ENCODE measurements at places on chromosomes 3 and 15.

GRCh38 chr3:90080988-90081387, 973.6 kb downstream of the EPHA3 start:
- DNase-seq, result no peak

- DNase-seq, result no peak
These were observed 106.6 kb upstream of the SLC6A6 start for GRCh38 chr3:14295801-14296200.

- peak; percentile 18 for DNase-seq
These were observed 39.8 kb upstream of the FGF7 start for GRCh38 chr15:49383266-49383665.

GRCh38 chr15:85318732-85319076, 61.7 kb upstream of the AKAP13 start:
- no peak for DNase-seq

DNA sequence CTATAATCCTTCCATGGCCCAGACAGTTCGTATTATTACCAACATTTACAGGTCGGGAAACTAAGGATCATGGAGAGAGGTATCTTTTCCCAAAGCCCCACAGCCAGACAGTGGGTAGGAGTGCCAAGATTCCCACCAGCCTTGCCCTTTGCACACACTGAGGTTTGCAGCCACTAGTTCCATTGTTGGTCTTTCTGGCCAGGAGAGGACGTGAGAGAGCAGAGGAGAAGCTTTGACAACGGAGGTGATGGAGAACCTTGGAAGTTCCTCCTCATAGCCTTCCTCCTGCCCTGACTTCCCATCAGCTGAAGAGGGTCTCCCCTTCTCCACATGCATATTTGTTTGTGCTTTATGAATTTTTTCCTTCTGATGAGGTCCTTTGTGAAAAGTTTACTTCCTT, 50.5 kb upstream of the PLCL2 start:
- DNase-seq, result no peak

DNA sequence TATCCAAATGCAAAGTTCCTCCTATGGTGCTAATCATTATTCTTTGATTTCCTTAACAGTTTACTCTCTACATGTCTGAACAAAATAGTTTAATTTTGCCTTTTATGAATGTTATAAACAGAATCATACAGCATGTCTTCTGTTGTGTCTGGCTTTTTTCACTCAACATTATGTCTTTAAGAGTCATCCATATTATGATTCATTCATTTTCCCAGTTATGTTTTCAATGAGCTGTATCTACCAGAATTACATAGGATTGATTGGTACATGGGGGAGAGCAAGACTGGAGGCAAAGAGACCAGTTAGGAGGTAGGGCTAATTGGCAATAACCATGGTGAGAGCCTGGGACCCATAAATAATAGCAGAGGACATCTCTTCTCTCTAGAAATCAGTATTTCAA, 16.6 kb upstream of the RAP2B start:
- no peak for DNase-seq

DNA sequence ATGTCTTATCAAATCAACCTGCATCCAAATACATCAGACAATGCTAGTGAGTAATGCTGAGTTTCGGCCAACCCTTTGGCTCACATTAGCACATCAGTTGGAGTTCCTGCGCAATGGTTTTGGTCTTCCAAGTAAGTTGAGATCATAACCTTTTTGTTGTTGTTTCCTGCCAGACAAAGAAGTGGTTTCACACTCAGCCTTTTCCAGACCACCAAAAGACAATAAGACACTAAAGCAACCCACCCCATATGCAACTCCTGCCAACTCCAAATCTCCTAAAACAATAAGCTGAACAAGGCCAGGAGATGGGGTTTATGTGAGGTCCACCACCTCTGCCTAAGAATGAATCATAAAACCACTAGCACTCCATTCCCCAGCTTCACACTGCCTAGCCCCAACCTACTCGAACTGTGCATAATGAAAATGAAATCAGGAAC, 177.0 kb downstream of the ERC2 start:
- no peak for DNase-seq

DNA sequence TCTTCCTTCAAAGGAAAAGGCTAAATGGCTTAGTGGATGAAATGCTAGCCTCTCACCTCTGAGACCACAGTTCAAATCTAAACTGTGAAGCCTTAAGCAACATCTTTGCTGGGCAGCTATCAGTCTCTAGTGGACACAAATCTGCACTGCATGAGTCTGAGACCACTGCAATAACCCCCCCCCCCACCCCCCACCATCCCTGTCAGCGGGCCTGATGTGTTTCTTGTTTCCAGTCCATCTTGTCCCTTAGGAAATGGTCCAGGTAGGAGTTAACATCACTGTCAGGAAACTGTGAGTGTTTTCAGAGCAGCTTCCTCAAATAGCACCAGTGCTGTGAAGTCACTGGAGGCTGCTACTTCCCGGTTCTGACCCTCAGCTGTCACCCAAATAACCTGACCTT, 140.6 kb upstream of the TMCO5A start:
- DNase-seq, result no peak

- peak; percentile 18 for DNase-seq
These were observed 50.2 kb downstream of the HHLA2 start for GRCh38 chr3:108346301-108347227.

DNA sequence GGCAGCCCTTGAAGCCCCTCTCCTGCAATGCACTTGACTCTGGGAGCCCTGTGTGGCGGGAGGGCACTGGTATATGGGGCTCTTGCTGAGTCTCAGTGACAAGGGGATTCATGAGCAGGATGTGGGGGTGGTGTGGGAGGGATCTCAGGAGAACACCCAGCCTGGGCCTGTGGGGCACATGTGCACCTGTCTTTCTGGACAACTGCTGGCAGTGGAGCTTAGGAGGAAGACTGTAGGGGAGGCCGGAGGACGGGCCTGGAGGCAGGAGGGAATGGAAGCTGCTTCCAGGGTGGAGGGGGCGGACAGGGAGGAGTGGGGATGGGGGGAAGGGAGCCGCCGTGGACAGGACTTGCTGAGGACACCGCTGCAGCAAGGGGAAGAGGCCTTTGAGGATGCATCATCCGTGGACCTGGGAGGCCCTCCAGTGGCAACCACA, 10.8 kb upstream of the SNRPA1 start:
- no peak for DNase-seq

GRCh38 chr15:89971592-89971997, 29.5 kb upstream of the ZNF710 start:
- no peak for DNase-seq

GRCh38 chr15:33069161-33069560, 125.4 kb downstream of the FMN1 start:
- no peak for DNase-seq

DNA sequence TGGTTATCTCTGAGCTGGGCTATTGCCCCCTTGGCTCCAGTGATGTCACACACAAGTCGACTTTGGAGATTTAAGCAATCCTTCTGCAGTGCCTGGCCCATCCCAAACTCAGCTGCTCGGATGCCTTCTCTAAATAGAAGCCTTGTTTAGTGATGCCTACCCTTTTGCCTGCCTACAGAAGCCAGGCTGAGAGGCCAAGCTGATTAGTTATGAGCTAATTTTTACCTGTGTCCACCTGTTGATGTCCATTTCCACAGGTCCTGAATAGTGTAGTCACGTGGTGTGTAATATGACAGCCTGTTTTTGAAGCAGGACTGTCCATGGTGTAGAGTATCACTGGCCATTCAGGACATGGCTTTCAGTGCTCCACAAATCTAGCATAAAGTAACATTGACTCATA, 45.5 kb downstream of the SSUH2 start:
- no peak for DNase-seq

GRCh38 chr3:164080208-164080607, 998.1 kb downstream of the SI start:
- no peak for DNase-seq

GRCh38 chr3:45817831-45818522, 21.6 kb upstream of the SLC6A20 start:
- DNase-seq, result no peak

- no peak for DNase-seq
These were observed 35.8 kb upstream of the BSN start for GRCh38 chr3:49518441-49518840.

DNA sequence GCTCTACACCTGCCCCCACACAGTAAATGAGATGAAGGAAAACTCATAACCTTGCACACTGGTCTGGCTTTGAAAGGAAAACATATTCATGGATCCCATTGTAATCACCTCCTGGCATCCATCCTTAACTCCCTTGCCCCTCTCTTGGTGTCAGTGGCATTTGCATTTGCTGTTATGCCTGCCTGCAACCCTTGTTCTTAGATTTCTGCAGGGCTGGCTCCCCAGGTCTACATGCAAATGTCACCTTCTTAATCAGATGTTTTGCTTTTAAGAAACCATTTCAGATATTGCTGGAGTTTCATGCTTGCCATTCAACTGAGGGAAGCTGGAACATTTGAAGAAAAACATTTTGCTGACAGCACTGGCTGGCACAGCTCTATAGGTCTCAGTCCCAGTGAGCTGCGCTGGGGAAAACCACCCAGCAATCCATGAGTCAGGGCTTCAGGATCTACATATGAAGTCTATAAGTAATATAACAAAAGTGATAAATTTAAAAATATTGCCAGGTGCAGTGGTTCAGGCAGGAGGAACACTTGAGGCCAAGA, 19.1 kb downstream of the LRRC2 start:
- no peak for DNase-seq

- DNase-seq, result no peak
These were observed 3.5 kb downstream of the SEC13 start for GRCh38 chr3:10317311-10317960.

DNA sequence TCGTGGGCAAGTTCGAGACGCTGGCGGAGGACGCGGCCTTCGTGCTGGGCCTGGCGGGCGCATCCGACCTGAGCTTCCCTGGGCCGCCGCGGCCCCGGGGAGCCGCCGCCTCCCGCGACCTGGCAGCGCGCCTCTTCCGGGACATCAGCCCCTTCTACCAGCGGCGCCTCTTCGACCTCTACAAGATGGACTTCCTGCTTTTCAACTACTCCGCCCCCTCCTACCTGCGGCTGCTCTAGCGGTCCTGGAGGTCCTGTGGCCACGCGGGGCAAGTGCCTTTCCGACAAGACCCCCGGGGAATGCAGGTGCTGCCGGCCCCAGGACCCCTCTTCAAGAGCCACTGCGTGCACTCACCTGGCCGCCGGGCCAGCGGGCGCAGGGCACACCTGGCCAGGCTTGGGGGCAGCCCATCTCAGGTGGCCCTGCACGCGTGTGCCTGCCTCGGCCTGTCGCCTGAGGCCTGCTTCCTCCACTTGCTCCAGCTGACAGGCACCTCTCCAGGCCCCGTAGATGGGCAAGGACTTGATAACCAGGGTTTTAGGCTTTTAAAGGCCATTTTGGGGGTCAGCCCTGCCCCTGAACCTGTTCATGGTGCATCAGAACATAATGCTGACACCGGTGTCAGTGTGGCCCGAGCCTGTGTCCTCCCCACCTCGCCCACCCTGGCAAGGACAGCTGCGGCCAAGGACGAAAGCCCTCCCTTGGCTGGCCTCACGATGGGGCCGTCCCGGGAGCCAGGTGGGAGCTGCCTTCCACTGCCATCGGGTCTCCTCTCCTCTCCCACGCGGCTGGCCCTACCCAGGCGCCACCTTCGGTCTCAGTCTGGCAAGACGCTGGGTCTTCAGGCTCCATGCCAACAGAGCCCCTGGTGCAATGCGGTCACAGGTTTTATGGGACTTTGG, 16.1 kb downstream of the C3orf22 start:
- DNase-seq, result no peak

GRCh38 chr3:29646043-29646442, 365.2 kb downstream of the RBMS3 start:
- no peak for DNase-seq

GRCh38 chr3:134485075-134485717, 589 bp downstream of the ANAPC13 start:
- no peak for DNase-seq

- DNase-seq, result no peak
These were observed 19.1 kb upstream of the RBP1 start for GRCh38 chr3:139558351-139559266.

GRCh38 chr15:86915811-86916331, 836.2 kb downstream of the AGBL1 start:
- peak; percentile 9 for DNase-seq

DNA sequence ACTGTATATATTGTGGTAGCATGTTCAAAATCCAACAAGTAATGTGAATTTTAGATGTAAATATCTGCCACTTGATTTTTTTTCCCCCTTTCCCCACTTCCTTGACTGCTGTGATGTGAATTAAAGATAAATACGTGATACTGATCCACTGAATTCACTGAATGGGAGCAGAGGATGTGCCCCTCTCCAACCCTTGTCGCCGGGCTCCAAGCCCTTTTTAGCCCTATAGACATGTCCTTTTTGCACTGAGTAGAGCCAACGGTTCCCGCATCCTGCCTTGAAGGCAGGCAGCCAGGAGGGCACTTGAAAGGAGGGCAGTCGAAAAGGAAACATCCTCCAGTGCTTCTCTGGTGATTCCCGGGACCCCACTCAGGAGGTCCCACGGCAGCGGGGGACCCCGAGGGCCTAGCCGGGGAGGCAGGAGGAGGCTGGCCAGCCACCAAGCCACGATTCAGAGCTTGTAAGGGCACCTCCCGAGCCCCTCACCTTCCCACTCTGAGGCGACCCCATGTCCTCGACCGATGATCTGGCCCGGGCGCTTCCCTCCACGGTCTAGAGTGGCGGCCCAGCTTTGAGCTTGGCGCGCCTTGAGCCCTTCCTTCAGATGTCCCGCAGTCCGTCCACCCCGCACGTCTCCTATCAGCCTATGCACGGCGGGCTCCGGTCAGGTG, 901 bp upstream of the MANF start:
- DNase-seq, result no peak

GRCh38 chr3:97815149-97815917, 6.5 kb upstream of the CRYBG3 start:
- no peak for DNase-seq

DNA sequence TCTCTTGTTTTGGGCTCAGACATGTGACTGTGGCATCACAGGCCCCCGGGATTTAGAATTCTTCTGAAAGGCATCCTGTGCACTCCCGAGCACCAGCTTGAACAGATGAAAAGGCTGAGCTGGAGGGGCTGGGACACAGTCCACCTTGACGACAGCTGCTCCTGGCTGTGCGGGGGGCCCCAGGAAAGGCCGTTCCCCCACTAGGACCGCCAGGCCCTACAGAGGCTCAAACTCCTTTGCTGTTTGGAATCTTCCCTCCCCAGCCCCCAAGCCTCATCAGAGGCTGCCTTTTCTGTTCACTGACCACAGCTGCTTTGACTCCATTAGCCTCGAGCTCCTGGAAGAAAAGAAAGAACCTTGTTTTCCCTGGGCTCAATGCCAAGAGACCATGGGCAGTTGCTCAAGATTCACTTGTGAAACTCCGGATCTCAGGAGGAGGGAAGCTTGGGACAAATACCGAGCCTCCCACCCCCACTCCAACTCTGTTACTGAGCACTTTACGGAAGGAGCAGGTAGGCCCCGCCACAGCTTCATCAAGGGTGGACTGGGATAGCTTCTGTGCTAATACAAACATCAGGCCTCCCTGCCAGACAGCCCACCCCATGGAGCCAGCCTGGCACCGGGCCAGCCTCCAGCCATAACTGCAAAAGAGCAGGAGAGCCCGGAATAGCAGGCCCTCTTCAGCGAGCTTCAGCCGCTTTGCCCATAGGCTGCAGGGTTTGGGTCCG, 15.7 kb downstream of the CIDEC start:
- peak; percentile 62 for DNase-seq

GRCh38 chr15:86384186-86384585, 304.5 kb downstream of the AGBL1 start:
- DNase-seq, result no peak

Measured in inflammatory macrophage treated with lipopolysaccharide for 1 hour (primary cell).